ENCODE measurements at places on chromosomes 13 and 19.
A peak's percentile ranks its signal among the peaks of the same experiment; 100 is the strongest.

GRCh38 chr13:52921194-52921593, 72.8 kb upstream of the PCDH8 start:
- DNase-seq, result no peak

GRCh38 chr19:47272448-47273312, 2.0 kb upstream of the INAFM1 start:
- DNase-seq, result no peak

- DNase-seq, result no peak
These were observed 218.2 kb downstream of the FGF14 start for GRCh38 chr13:102183509-102184182.

DNA sequence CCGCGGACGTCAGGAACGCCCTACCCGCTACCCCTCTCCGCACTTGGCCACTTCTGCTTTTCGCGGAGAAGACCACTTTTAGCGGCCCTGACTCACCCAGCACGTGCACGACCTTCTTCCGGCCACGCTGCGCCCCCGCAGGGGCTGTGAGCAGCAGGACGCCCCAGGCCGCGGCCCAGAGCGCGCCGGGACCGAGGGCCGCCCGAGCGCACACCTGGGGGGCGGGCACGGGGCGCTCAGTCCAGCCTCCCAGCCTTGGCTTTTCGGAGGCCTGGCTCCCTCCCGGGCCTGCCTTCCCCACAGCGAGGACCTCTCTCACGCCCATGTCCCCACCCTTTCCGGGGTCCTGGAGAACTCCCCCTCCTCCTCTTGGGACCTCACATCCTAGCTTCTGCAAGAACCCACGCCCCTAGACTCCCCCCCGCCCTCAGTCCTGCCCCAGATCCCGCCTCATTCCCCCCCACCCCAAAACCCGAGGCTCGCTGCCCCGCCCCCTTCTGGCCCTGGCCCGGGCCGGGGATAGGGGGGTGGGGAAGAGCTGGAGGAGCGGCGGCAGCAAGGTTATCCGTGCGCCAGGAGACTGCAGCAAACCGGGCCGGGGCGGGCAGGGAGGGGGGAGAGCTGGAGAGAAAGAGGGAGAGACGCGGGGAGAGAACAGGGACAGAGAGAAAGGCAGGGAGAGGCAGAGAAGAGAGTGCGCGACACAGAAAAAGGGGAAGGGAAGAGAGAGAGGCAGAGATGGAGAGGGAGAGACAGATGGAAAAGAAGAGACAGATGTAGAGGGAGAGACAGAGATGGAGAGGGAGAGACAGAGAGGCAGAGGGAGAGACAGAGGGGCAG, 11.5 kb downstream of the TM6SF2 start:
- DNase-seq, result no peak

- DNase-seq, result no peak
These were observed 5.3 kb upstream of the HCN2 start for GRCh38 chr19:584240-585001.

- DNase-seq, result no peak
These were observed 462.7 kb downstream of the GPC6 start for GRCh38 chr13:93689333-93689732.

DNA sequence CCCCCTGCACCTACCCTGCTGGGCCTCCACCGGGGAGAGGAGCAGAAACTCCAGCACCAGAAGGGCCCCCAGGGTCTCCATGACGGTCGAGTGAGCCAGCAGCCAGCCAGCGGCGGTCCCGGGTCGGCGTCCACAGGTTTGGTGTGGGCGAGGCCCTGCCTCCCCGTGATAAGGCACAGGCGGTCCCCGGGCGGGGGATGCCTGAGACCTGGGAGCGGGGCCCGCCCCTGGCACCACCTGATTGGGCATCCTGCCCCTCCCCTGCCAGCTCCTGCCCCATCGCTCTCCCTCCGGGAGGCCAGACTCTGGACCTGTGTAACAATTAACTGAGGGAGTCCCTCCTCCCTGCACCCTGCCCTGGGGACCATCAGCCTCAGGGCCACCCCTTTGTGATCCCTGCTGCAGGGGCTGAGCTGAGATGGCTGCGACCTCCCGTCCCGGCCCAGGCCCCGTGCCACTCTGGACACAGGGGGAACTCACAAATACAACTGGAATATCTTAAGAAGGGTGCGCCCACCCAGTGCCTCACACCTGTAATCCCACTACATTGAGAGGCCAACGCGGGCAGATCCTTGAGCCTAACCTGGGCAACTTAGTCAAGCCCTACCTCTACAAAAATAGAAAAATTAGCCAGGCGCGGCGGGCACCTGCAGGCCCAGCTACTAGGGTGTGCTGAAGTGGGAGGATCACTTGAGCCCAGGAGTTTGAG, at the start of gene SMIM24:
SMIM24 (minus strand) TSS at position 143 of the 709 bp plus-strand sequence; CDS start at position 81, 62 bp downstream.
- DNase-seq, result no peak

DNA sequence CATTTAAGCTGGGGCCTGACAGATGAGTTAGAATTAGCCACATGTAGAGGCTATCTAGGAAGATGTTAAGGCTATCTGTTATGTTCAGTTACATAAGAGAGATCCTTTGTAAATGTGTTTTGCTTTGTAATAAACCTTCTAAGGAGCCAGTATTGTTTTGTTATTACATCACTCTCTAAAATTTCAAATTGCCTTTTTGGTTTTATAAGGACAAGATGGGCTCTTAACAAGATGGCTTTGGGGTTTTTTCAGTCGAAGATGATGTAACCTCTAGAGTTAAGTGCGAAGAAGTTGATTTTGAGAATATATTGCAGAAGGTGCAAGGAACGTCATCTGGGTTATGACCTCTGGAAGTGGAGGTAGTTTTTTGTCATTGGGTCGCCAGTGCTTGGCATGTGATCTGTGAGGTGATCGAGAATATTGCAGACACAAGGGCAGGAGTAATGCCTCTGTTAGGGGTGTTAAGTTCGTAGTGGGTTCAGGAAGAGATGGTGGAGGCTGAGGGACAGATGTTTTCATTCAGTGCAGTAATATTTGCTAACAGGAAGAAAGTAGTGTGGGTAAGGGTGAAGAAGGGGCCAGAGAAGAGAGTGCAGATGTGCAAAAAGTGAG, 12.7 kb downstream of the LSM14A start:
- no peak for DNase-seq

- no peak for DNase-seq
These were observed 7.9 kb downstream of the NAPA start for GRCh38 chr19:47507012-47507411.

DNA sequence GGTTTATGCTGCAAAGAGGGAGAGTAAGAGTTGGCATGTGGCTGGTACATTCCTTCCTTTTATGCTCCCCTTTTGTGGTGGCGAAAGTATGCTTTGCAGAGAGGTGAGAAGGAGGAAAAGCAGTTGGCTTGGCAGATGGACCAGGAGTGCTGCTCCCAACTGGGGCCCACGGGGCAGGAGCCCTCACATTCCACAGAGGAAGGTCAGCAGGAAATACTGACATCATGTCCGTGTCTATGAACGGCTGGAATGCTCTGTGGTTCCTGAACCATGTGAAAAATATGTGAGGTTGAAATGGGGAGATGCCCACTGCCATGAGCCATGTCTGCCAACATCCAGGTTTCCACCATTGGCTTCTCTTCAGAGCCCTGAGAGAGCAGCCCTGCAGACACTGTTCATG, 33.3 kb upstream of the GAS6 start:
- DNase-seq, result no peak

DNA sequence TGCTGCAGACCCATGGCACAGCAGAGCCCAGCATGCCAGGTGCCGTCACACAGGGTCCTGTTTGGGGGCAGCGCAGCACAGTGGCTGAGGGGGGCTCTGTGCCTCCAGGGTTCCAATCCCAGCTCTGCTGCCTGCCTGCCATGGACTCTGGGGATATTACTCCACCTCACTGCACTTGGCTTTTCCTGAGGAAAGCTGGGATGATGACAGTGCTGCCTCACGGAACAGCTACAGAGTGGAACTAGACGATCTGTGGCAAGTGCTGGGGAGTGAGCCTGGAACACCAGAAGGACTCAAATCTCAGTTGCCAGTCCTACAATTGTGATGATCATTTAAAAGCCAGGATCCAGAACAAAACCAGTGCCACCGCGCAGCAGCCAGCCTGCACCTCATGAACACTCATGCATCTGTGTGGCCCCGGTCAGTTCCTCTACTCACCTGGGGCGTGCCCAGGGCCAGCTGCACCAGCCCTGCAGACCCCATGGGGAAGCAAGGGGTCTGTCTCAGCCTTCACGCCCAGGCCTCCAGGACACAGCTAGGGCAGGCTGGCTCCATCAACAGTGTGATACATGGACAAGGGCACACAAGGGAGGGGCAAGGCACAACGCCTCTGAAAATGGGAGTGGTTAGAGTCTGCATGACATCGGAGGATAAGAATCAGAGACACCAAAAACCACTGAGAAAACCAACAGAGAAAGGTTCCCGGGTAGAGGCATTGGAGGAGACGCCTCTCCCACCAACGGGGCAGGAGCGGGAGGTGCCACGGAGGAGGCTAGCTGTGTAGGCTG, 55.2 kb downstream of the ATP7B start:
- DNase-seq, result no peak

DNA sequence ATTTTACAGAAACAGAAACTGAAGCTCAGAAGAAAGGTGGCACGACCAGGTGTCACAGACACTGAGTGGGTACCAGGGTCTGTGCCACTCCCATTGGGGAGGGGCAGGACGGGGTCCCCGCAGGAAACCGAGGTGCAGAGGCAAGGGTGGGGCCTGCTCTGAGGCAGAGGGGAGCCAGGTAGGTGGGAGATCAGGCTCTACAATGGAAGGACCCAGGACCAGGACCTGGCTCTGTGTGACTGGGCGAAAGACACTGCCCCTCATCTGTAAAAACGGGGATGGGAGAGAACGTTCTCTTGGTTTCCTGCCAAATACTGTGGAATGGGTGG, 2.8 kb downstream of the PTGIR start:
- DNase-seq, result no peak

- no peak for DNase-seq
These were observed 199.9 kb downstream of the LACC1 start for GRCh38 chr13:44079413-44080205.

DNA sequence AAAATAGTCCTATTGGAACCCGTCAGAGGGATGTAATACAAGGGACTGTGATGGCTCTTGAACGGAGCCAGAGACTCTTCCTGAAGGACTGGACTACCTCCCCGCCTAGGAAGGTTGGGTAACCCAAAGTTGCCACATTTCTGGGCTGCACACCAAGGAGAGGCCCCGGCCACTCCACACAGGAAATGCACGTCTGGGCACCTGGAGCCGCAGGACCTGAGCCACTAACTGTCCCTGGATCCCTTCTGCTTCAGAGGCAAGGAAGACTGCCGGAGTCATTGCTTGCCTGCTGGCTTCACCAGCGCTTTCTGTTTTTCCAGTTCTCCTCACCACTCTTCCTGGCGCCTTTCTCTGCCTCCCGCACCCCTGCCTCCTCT, 1.2 kb upstream of the FLT1 start:
- no peak for DNase-seq

- DNase-seq, result no peak
These were observed 16.2 kb downstream of the NUFIP1 start for GRCh38 chr13:44972956-44973581.

- no peak for DNase-seq
These were observed 60.3 kb downstream of the SLC7A9 start for GRCh38 chr19:32809254-32809653.

DNA sequence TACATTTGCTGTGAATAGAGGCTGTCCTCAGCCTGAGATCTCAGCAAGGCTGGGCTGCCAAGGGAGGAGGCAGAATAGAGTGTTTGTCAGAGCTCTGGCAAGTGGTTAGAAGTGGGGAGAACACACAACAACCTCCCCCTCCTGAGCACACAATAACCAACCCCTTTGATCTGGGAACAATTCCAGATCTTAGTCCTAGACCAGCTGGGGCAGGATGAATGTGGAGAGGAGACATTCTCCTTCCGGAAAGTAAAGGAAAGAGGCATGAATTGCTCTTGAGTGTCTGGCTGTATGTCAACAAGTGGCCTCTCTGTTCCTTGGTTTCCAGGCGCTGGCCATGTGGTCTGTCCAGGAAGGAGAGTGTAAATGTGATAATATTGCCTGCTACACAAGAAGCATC, 114.9 kb upstream of the TMTC4 start:
- peak; percentile 8 for DNase-seq

DNA sequence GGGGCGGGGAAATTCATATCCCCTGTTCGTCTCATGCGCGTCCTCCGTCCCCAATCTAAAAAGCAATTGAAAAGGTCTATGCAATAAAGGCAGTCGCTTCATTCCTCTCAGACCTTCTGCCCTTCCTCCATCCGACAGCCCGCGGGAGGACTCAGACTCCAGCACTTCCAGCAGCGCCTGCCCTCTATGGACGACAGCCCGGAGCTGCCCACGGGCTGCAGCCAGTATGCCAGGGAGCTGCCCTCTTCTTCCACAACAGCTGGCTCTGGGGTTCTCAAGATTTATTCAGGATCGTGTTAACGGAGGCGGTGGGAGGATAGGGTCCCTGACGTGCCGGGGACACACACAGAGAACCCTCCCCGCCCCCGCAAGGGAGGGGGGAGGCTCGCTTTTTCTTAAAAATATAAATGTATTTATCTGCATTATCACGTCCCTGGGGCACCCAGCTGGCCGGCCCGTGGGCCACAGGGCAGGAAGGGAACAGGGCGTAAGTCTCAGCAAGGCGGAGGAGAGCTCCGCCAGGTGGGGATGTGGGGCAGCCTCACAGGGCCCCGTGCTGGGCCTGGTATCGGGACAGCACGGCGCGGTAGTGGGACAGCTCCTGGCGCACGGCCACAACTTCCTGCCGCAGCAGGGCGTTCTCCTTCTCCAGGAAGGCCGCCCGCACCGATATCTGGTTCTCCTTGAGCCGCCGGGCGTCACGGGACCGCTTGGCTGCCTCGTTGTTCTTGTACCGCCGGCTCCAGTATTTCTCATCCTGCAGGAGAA, 6.7 kb downstream of the DBP start:
- DNase-seq, result no peak

DNA sequence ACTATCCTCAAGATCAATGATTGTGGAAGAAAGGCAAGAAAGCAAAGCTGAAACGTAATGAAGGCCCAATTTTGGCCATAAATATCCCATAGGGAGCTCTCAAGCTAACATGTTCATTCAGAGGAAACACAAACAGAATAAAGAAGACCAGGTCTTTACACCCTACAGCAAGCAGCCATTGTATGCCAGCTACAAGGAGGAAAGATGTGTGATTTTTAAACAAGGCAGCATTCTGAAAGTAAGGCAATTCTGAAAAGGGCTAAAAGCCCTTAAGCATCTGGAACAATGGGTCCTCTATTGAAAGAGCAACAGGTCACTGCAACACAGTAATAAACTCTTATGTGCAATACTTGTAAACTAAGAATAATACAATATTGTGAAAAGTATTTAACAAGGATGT, 1002.4 kb downstream of the SLITRK1 start:
- no peak for DNase-seq

DNA sequence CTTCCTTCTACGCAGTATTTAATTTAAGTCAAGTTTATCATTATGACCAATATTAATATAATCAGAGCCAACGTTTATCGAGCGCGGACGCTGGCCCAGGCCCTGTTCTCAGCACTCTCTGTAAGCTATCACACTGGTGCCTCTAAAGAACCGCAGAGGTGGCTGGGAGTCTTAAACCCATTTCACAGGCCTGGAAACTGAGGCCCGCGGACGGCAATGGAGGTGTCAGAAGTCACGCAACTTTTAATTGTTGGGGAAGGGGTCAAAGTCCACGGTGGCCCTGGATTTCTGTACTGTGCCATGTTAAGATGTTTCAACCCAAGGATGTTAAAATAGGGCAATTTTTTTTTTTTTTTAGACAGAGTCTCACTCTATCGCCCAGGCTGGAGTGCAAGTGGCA, 8.8 kb downstream of the PTPRS start:
- no peak for DNase-seq

GRCh38 chr13:91863699-91864098, 465.3 kb downstream of the GPC5 start:
- no peak for DNase-seq

All from forelimb muscle (tissue), 1 donor.